ENCODE measurements at places on chromosomes 6 and 20.

DNA sequence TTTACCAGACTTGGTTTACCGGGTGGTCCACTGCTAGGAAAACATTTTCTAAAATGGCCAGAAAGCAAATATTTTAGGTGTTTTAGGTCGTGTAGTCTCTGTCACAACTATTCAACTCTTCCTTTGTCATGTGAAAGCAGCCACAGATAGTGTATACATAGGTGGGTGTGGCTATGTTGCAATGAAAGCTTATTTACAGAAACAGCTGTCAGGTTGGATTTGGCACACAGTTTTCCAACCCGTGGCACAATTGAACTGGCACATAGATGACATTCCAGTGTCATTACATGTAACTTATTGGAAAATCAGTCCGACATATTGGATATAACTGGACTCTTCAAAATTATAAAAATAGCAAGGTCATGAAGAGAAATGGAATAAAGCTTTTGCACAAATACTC, 68.9 kb upstream of the KCNQ5 start:
- no peak for DNase-seq

- DNase-seq = no peak
These were observed 156.5 kb downstream of the TTLL2 start for GRCh38 chr6:167481307-167481926.

- no peak for DNase-seq
These were observed 207.5 kb downstream of the TINAG start for GRCh38 chr6:54515713-54516112.

GRCh38 chr6:133567636-133568035, 321.3 kb upstream of the TCF21 start:
- DNase-seq = no peak

GRCh38 chr20:41044409-41045062, 15.9 kb downstream of the TOP1 start:
- DNase-seq = no peak

GRCh38 chr6:41936073-41936837, 5.4 kb downstream of the CCND3 start:
- no peak for DNase-seq

GRCh38 chr6:169371344-169372127, 117.9 kb upstream of the THBS2 start:
- no peak for DNase-seq

GRCh38 chr6:56804996-56805395, 149.9 kb upstream of the BEND6 start:
- DNase-seq = no peak

- no peak for DNase-seq
These were observed 17.5 kb downstream of the MPC1 start for GRCh38 chr6:166365221-166365620.

- DNase-seq = no peak
These were observed 225.9 kb downstream of the TMEM242 start for GRCh38 chr6:157097255-157097955.

- DNase-seq = no peak
These were observed 118.6 kb upstream of the BCLAF1 start for GRCh38 chr6:136408204-136408603.

DNA sequence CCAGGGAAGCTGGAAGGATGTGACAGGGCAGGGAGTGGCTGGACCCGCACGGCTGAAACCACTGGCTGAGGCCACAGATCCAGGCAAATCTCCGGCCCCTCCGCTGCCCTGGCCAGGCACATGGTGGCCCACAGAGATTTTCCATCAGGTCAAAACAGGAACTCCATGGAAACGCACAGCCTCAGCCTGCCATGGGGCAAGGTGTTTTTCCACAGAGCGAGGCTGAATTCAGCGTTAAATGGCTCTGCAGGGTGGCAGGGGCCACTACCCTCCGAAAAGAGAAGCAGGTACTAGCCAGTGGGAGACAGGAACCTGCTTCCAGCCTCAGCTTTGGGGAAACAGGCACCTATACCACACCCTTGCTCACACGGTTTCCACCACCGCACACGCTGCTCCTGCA, 53.1 kb downstream of the PREX1 start:
- no peak for DNase-seq

DNA sequence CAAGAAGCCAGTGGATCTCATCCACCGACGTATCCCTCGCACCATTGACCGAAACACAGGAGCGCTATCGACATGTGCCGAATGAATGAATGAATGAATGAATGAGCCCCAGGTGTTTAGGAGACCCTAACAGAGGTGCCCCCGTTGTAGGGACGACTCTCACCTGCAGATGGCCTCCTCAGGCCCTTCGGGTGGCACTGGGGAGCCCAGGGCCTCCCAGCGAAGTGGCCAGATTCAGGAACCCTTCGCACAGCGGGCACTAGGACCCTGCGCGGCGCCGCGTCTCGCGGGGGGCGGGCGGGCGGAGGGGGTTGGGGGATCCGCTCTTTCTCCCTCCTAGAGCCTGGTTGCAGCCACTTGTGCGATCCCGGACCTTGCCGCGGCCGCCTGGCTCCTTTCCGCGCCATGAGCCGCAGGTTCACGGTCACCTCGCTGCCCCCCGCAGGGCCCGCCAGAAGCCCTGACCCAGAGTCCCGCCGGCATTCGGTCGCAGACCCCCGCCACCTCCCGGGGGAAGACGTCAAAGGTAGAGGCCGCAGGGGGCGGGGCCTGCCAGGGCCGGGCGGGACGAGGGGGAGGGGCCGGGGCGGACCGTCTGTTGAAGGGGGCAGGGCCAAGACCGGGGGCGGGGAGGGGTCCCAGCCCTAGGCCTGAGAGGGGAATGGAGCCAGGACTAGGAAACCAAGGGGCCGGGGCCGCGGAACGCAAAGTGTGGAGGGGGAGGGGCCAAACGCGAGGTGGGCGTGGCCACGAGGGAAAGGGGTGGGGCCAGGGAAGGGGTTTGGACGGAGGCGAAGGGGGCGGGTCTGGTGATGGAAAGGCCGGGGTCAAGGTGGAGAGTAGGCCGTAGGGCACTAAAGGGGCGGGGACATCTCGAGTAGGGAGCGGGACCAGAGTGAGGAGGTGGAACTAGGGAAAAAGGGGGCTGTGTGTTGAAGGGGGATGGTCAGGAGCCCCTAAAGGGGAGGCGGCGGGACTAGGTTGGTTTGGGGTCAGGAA, 7.4 kb upstream of the SLC12A5 start:
- no peak for DNase-seq

GRCh38 chr20:43190332-43190953, 737 bp upstream of the PTPRT start:
- DNase-seq = no peak

DNA sequence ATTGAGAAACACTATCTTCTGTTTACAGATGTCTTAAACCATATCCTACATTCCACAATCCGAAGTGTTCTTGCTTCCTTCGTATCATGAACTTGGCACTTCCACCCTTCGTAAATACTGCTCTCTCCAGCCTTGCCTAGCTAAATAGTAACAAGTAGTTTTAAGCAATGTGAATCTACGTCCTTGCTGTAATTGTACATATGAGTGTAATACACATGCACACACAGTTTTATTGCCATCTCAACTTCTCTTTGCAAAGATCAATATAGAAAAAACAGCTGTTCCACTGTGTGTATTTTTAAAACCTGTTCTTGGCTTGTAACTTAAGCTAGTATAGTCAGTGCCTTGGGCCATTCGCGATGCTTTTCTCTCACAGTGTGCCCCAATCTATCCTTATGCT, 1524.7 kb downstream of the GRIK2 start:
- no peak for DNase-seq

DNA sequence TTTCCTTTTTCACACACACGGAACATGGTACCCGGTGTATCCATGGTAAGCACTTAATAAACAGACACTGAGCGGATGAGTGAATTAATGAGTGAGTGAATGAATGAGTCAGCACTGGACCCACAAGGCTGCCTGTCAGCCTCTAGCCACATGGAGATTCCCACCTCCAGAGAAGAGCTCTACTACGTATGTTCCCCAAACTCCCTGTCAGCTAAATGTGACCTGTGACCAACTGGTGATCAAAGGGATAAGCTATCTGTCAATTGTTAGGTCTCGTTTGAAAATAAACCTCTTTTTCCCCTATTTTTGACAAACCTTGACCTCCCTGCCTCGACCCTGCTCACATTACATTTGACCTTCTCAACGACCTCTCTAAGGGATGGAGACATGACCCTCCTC, 24.5 kb upstream of the TAF8 start:
- DNase-seq = no peak

DNA sequence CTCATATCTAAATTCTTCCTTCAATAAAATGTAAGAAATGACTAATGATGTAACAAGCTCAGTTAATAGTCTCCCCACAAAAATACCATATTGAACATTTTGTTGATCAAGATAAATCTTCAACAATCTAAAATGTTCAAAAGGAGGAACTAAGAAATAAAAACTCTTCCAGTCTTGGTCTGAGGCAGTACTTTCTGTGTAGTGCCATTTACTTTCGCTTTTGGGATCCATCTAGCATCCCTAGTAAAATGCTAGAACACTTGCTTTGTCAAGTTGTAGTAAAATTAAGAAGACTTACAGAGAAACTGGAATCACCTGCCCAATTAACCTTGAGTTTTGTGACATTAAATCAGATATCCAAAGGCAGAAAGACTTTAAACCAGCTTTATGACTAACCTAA, 246.4 kb downstream of the KHDRBS2 start:
- DNase-seq = no peak

DNA sequence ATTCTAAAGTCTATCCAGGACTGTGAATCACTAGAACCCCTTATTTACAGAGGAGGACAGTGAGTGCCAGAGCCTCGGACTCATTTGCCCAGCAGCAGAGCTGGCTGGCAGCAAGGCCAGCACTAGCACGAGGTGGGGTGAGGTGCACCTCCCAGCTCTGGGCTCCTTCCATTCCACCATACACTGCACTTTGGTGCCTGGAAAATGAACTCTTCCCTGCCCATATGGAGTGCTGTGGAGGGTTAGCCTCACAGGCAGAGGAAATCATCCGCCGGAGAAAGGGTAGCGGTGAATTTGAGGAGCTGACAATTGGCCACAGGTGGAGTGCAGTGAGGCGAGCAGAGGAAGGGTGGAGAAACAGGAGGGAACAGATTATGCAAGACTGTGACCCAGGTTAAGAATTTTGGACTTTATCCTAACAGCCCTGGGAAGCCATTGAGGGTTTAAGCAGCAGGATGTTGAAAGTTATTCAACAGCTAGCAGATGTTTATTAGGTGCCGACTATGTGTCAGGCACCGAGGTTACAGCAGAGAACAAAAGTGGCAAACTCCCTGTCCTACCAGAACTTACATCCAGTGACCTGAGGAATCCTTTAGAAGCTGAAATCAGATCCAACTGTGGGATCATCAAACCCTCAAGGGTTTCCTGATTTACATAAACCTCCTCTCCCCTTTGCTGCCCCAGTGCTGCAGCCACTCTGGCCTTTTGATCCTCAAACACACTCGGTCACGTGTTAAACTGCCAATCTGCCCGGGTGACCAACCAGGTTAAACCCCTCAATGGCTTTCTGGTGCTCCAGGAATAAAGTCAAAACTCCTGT, 6.2 kb downstream of the TRIM26 start:
- no peak for DNase-seq

GRCh38 chr6:53273370-53273769, 75.4 kb downstream of the ELOVL5 start:
- DNase-seq = no peak

- DNase-seq = no peak
These were observed 56.9 kb upstream of the DYNLRB1 start for GRCh38 chr20:34459209-34459897.

- DNase-seq = no peak
These were observed 230.4 kb downstream of the CLVS2 start for GRCh38 chr6:123226398-123226797.

DNA sequence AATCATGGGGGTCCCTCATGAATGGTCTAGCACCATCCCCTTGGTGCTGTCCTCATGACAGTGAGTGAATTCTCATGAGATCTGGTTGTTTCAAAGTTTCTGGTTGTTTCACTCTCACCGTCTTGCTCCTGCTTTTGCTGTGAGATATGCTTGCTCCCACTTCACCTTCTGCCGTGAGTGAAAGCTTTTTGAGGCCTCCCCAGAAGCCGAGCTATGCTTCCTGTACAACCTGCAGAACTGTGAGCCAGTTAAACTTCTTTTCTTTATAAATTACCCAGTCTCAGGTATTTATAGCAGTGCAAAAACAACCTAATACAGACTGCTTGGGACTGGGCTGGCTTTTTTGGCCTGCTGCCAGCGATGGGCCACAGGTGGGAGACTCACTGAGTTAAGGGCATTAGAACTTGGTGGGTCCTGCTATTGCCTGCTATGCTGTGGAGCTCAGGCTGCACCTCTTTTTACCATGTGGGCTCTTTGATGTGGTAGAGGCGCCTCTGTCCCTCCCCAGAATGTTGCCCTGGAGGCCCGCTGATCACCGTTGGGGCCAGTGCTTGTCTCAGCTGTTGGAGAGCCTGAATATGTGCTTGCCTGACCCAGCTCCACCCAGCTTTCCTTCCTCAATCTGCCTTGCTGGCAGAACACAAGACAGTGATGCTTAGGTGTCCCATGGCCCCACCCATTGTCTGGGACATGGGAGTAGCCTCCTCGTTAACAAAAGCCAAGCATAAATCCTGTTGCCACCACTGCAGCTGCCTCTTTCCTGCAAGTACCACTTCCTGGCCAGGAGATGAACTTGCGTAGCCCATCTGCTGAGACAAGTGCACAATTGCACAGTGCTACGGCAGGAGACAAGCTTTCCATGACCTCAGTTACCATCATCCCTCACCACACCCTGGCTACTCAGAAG, 47.1 kb downstream of the IGF2R start:
- no peak for DNase-seq

GRCh38 chr20:59192533-59192896, 28.9 kb downstream of the ZNF831 start:
- no peak for DNase-seq

DNA sequence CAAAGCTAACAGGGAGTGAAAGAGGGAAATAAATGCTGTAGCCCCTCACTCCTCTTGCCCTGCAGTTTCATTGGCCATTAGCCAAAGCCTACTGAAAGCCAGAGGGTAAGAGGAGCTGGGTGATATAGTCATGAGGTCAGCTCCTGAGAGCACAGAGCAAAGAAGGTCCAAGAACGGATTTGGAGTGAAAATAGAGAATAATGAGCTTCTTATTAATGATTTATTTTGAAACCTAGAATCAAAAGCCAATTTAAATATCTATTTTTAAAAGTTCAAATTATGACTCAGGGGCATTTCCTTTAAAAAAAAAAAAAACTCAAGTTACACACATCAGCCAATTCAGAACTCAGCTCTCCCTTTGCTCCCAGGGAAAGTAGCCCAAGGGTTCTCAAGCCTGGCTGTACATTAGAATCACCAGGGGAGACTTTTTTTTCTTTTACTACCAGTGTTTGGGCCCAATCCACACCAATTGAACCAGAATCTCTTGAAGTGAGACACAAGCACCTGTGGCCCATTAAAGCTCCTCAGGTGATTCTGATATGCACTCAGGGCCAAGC, 79.1 kb downstream of the SNAP25 start:
- no peak for DNase-seq

- no peak for DNase-seq
These were observed 287.2 kb upstream of the SASH1 start for GRCh38 chr6:148055419-148055818.

DNA sequence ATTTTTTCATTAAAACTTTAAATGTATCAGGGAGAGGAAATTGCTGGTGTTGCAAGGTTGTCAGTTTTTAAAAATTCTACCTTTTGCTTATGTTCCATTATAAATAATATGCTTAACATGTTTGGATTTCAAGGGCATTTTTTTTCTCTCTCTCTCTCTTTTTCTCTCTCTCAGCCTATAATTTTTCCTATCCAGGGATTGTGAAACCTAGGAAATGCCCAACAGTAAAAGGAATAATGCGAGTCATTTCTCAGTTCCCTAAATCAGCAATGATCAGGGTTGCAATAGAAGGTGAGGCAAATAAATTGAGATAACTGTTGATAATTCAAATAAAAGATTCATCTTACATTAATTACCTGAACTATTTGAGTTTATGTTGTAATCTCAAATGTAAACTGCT, 53.2 kb upstream of the IFNGR1 start:
- no peak for DNase-seq

Measured in esophagus squamous epithelium (tissue), 5 donors.